ENCODE measurements at places on chromosomes 2 and 18.

DNA sequence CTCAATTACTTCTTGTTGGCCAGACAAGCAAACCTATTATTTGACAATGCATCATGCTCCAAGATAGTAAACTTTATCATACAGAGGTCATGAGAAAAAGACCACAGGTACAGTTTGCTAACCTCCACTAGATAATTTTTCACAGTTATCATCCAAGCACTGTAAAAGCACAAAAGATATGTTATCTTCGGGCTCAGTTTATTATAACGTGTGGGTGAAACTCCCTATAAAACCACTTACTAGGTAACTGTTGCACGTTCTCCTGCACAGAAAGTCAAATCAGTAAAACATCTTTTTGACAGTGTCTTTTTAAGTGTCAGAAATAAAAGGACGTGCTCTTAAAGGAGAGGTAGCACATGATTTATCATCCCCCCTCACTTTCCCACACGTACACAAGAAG is 94.7 kb upstream of the BCL11A start:
- no peak for DNase-seq

GRCh38 chr2:119508756-119509155 is 15.5 kb downstream of the SCTR start:
- no peak for DNase-seq

DNA sequence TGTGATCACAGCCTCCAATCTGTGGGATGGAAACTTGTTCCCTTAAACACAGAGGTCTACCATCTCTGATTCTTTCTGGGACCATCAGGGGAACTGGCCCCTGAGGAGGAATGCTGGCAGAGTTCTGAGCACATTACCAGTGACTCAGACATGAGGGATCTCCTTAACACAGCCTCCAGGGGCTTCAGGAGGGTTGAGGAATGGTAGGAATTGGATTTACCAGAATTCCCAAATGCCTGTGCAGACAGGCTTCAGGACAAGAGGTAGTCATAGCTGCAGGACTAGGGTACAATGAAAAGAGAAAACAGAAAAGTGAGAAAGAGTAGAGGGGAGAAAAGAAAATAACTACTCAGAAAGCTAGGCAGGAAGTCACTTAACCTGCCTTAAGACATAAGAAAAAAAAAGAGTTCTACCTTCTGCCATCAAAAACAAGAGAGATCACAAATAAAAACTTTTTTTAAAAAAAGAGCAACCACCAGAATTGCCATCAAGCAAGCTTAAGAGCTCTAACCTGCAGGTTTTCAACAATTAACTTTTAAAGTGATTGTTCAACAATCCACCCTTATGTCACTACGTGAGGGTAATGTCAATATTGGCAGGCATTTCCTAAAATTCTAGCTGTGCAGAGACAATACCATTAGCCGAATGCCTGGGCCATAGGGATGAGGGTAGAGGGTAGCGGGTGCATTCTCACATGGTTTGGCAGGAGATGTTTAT is 524.4 kb downstream of the BCL11A start:
- DNase-seq, result no peak

DNA sequence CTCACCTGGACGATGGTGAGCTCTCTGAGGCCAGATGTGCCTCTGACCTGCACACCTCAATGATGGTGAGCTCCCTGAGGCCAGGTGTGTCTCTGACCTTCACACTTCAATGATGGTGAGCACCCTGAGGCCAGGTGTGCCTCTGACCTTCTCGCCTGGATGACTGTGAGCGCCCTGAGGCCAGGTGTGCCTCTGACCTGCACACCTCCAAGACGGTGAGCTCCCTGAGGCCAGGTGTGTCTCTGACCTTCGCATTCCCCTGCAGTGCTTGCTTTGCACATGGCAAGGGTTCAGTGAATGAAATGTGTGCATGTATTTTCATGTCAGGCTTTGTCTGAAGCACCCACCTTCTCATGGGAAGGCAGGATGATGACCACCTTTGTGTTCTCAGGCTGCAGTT is 95.5 kb downstream of the PTGR3 start:
- no peak for DNase-seq

- DNase-seq, result no peak
These were observed 17.9 kb upstream of the SPTBN1 start for GRCh38 chr2:54438271-54438670.

DNA sequence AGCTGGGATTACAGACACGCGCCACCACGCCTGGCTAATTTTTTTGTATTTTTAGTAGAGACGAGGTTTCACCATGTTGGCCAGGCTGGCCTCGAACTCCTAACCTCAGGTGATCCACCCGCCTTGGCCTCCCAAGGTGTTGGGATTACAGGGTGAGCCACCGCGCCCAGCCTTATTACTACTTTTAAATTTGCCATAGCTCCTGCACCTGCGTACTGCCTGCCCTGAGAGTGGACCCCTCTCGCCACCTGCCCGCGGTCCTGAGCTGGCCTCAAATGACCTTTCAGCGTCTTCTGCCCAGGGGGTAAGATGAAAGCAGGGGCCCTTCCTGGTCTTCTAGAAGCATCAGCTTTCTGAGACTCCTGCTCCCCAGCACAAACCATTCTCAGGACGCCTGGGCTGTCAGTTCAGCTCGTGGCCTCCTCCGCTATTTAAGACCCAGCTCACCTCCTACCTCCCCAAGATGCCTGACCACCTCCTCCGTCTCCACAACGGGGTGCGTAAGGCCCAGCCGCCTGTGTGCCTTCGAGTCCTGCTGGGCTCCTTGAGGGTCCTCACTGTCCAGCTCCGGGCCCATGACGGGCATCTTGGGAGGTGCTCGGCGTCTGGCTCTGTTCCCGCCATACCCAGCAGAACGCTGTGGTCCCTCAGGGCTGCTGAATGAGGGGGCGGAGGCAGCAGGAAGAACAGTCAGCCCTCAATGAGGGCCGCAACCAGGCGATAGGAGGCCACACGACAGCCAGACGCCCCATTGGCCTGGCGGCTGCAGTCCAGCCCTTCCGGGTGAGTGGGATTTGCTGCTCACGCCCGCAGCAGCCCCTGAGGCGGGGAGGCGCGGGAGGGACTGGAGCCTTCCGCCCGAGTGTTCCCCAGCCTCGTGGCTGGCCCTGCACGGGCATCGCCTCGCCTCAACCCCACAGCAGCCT is 266.6 kb downstream of the TFCP2L1 start:
- DNase-seq, result no peak
